ENCODE measurements at places on chromosomes 7 and 10.

- DNase-seq: no peak
Observed at GRCh38 chr7:66255534-66256100, 50.5 kb downstream of the TPST1 start.

DNA sequence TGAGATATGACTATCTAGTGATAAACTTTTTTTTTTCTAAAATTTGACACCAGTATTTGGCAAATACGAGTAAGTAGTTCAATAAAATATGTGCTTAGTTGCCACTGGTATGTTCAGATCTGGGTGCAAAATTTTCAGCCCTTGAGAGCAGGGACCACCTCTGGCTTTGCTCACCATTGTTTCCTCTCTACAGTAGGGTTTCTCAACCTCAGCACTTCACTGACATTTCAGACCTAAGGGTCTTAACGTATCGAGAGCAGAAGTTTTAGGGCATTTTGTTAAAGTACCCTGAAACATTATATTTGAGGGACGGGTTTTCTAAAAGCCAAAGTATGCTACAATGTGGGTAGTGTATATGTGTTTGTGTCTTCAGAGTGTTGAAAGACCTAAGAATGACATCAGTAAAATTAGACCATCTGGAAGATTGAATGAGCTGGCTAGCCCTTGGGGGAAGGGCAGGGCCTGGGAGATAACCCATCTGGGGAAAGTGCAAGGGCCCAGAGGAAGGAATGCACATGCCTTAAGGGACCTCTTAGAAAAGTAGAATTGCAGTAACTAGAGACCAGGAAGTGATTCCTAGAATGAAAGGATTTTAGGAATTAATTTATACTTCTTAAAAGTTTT, 11.8 kb downstream of the BZW2 start:
- no peak for DNase-seq

GRCh38 chr10:26031300-26031699, 97.3 kb downstream of the MYO3A start:
- no peak for DNase-seq

- no peak for DNase-seq
Observed at GRCh38 chr7:155191137-155191536, 106.5 kb upstream of the INSIG1 start.

DNA sequence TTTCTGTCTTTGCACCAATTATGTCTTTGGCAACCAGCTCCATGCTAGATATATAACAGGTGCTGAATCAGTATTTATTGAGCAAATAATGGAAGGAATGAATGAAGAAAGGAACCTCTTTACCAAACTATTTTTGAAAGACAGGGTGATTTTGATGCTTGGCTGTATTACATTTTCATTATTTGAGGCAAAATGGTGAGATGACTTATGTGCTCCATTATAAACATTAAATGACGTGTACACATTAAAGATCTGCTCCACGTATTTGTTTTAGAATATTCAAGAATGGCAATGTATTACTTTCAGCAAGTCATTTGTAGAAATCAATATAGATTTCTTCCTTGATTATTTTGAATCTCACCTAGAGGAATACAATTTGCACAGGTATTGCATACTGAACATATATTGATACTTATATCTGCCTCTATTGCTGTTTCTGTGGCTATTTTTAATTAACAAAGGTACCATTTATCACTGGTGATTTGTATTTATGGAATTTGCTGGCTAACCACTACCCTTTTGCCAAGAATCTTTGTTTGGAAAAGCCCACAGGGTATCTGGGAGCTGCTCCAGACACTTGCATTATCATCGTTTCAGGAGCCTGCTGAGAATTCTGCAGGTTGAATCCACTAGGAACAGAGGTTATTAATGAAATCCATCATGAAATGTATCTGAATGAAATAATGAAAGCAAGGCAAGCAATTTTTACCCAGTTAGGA, 92.2 kb downstream of the SEMA3C start:
- no peak for DNase-seq

DNA sequence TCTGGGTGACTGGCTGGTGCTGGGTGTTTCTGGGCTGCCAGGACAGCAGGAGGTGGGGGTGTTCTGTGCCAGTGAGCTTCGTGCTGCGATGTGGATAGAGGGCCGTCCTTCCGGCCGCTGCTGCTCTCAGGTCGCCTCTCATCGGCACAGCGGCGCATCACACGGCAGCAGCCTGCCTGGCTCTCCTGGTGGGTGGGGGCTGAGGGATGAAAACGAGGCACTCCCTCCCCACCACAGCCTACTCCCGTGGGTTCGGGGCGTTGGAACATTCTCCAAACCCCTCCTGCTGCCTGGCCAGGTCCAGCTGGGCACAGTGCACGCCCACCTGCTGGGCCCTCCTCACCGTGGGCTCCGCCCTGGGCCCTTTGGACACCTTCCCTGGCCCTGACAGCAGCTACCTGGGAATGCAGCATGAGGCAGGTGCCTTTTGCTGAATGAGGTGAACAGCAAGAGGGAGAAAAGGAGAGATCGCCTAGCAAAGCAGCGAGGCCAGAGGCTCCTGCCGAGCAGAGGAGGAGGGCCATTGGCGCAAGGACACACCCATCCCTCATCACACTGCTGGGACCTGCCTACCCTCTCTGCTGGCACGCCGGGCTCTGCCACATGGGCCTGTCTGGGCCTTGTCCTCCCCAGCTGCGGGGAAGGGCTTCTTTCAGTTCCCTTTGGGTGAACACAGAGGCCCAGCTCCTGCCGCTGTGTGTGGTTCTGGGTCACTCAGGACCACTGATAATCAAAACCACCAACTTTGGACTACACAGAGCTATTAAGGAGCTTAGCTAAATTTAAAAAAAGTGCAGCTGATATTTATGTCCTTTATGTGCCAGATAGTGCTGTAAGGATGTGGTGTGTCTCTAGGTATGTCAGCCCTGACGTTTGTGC, 33.4 kb downstream of the INPP5A start:
- DNase-seq: no peak

- no peak for DNase-seq
Observed at GRCh38 chr10:373015-373414, 237.8 kb downstream of the ZMYND11 start.

DNA sequence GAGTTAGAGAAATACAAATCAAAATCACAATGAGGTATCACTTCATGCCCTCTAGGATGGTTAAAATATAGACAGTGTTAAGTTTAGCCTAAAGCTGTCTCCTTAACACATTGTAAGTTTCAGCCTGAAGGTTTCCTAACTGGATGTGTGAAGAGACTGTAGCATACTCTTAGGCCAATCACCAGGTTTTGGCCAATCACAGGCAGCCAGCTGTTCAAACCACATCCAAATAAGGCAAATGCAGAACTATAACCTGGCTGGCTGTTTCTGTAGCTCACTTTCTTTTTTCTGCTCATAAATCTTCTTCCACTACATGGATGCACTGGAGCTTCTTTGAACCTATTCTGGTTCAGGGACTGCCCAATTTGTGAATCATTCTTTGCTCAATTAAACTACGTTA, 19.7 kb downstream of the ESYT2 start:
- DNase-seq: no peak

GRCh38 chr10:130967161-130967560, 344.4 kb downstream of the TCERG1L start:
- DNase-seq: no peak
